Common myeloid progenitor, CD34-positive (primary cell): ENCODE measurements at places on chromosomes 5 and 9.

GRCh38 chr5:74148321-74148720 is 492.2 kb downstream of the ENC1 start:
- no peak for DNase-seq

DNA sequence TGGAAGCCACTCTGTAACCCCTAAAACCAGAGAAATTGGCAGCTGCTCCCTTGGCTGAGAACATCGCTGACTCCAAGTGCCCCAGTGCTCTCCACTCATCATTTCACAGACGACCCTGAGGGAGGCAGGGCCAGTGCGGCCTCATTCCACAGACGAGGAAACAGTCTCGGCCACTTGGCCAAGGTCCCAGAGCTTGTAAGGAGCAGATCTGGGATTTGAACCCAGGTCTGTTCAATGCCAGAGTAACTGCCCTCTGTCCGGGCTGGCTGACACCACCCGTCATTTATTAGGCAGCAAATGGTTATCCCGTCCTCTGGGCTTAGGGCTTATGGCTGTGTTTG is 19.9 kb upstream of the IER5L start:
- no peak for DNase-seq

GRCh38 chr5:15664961-15665360 is 165.0 kb downstream of the FBXL7 start:
- no peak for DNase-seq

- no peak for DNase-seq
Measured at GRCh38 chr5:179315356-179315890, 29.8 kb downstream of the ADAMTS2 start.

DNA sequence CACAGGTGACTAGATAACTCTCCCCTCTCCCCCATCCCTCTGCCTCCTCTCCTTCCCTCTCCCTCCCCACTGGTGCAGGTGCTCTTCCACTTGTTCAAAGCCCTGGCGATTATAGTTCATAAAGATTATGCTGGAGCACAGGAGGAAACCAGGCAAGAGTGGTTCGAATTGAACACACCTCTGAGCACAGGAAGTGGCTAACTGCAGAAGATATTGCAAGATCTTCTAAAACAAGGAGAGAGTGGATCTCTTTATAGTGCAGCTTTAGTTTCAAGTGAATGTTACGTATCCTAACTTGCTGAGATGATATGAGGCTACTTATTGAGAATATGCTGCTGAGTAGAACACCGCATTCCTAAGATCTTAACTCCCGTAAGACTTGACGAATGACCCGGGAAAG is 178.4 kb downstream of the GOLPH3 start:
- DNase-seq, result no peak

DNA sequence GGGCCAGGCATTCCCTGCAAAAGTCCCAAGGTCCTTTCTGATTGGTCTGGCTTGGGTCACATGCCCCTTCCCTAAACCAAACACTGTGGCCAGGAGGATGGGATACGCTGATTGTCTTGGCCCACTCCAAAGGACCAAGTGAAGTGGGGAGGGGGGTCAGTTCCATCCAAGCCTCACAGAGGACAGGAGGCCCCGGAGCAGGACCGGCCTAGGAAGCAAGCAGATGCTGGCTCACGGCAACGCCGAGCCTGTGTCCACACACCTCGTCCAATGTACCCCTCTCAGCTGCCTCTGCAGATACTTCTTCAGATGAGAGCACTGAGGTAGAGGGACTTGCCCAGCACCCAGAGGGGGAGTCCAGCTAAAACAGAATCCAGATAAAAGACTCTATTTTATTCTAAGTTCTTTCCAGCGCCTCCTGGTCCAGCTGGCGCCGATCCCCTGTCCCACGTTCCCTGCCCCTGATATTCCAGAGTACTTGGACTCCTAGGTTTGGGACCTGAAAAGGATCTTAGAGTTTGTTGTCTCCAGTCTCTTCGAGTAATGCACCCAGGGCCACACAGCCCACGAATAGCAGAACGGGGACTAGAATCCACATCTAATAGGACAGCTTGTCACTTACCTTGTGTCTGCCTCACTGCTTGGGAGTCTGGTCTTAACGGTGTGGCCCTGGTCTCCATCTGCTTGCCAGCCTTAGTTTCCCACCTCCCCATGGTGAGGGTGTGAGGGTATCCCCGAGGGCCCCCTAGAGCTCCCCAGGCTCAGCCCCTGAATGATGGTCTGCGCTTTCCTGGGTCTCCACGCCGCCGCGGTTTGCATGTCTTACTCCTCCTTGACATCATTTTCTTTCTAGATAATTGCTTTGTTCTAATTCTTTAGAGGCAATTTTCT is 72.4 kb upstream of the UNC5A start:
- DNase-seq, result no peak

GRCh38 chr5:122719991-122720746 is 54.7 kb upstream of the SNX2 start:
- no peak for DNase-seq

DNA sequence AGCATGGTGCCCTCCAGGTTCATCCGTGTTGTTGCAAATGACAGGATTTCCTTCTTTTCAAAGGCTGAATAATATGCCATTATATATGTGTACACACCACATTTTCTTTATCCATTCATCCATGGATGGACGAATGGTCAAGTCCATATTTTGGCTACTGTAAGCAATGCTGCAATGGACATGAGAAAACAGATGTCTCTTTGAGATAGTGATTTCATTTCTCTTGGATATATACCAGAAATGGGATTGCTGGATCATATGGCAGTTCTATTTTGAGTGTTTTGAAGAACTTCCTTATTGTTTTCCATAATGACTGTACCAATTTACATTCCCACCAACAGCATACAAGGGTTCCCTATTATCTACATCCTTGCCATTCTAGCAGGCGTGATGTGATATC is 67.9 kb downstream of the TEK start:
- no peak for DNase-seq

DNA sequence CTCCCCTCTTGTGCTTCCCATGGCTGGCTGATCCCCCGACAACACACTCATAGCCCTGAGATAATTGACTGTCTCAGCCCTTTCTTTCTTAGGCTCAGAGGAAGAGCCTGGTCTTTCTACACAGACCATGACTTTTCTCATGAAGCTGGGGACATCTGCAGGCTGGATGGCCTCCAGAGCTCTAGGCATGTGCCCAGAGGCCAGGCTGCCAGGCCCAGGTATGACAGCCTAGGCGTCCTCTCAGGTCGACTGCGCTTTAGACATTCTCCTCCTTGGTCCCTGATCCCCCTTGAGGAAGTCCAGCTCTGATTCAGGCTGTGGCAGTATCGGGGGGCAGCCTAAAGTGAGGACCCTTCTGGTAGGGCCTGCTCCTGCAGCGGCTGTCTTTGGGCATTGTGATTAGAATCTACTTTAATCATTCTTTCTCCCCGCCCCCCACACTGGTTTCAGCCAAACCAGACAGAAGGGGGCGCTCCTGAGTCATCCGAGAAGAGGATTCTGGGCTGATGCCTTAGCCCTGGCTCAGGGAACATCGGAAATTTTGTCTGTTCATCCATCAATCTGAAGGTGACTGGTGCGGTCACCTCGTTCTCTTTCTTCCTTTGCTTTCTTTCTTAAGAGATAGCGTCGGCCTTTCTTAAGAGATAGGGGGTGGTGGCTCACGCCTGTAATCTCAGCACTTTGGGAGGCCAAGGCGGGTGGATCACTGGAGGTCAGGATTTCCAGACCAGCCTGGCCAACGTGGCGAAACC is 66.5 kb upstream of the HSPA9 start:
- DNase-seq, result peak; percentile 78

DNA sequence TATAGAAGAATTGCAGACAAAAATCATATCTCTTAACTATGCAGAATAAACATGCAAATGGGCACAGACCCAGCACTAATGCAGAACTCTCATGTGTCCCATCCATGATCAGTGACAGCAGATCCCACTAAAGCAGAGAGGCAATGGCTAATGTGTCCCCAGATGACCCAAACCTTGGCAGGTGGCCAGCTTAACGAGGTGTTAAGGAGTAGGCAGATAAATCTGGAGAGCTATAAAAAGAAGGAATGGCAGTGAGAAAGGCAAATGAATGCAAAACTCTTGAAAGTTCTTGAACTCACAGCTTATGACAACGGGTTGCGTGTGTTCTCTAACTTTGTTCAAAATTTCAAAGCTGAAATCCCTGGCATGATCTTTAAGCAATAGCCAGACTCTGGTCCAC is 265.4 kb downstream of the RASEF start:
- DNase-seq, result no peak

DNA sequence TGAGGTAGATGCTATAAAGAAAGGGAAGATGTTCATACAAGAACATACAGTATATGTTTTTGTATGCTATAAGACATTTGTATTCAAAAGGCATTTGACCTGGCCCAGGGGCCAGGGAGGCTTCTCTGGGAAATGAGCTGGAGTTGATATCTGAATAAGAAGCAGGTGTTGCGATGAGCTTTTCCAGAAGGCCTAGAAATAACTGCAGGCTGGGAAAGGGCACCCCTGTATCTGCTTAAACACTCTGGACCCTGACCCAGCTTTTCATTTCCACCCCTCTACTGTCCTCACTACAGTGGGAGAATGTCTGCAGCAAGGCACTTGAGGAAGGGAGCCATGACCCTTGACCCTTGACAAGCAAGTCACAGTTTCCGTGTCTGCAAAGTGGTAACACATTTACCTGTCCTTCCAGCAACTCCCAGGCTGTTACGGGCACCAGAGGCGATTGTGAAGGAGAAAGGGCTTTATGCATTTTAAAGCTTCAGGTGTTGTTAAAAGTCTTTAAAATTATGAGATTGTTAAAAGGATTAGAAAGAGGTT is 88.2 kb upstream of the PANK3 start:
- no peak for DNase-seq

DNA sequence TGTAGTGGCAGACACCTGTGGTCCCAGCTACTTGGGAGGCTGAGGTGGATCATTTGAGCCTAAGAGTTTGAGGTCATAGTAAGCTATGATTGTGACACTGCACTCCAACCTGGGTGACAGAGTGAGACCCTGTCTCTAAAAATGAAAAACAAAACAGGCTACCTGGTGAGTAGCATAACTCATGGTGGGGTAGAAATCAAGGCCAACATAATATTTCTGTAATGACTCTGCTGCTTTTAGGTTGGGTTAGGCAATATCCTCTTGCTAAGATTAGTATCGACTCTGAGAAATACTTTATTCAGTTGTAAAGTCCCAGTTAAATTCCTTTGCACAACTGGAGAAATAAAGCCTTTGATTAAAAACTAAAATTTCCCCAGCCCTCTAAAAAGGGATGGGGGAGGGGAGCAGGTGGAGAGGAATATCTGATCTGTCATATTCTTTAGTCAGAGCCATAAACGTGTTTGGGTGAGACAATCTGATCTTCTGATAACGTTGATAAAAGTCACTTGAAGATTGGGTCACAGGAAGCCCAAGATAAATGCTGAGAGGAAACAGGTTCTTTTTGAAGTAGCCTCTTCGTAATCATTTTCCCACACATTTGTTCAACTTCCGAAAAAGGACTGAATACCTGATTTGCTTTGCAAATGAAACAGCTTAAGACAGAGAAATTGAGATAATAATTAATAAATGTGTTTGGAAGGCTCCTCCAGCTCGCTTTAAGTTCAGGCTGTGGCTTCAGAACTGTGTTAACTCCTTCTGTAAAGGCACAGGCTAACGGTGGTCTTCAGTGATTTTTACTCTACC is 14.9 kb downstream of the IL4 start:
- DNase-seq, result peak; percentile 71
